ENCODE measurements at places on chromosomes 2 and 18.
A peak's percentile ranks its signal among the peaks of the same experiment; 100 is the strongest.

GRCh38 chr2:150141226-150142001, 346.1 kb downstream of the RND3 start:
- DNase-seq, result no peak

DNA sequence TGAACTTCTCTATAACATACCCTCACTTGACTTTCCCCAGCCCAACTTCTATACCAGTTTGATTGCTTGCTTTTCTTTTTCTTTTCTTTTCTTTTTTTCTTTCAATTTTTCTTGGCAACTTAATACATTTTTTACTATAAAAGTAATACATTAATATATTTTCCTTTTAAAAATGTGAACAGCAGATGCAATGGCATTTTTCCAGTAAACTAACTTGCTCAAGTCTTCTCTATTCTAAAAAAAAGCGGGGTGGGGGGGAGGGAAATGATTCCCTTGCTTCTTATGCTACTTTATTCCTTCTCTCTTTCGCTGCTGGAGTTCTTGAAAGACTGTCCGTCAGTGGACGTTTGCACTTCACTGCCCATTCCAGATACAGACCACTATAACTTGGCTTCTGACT, 70.5 kb downstream of the RBMS1 start:
- no peak for DNase-seq

- DNase-seq, result no peak
Observed at GRCh38 chr18:46481847-46482245, 175.2 kb downstream of the LOXHD1 start.

GRCh38 chr18:24627644-24628315, 167.3 kb downstream of the HRH4 start:
- no peak for DNase-seq

GRCh38 chr2:47038656-47039488, 116.2 kb downstream of the STPG4 start:
- no peak for DNase-seq

- no peak for DNase-seq
Observed at GRCh38 chr2:230939066-230939591, 14.1 kb upstream of the GPR55 start.

GRCh38 chr18:33432857-33433256, 7.7 kb downstream of the CCDC178 start:
- no peak for DNase-seq

GRCh38 chr18:63247926-63248325, 71.6 kb downstream of the BCL2 start:
- no peak for DNase-seq

- DNase-seq, result no peak
Observed at GRCh38 chr2:10493634-10494281, 45.6 kb upstream of the ODC1 start.

GRCh38 chr2:20488782-20489181, 41.9 kb downstream of the RHOB start:
- DNase-seq, result no peak

DNA sequence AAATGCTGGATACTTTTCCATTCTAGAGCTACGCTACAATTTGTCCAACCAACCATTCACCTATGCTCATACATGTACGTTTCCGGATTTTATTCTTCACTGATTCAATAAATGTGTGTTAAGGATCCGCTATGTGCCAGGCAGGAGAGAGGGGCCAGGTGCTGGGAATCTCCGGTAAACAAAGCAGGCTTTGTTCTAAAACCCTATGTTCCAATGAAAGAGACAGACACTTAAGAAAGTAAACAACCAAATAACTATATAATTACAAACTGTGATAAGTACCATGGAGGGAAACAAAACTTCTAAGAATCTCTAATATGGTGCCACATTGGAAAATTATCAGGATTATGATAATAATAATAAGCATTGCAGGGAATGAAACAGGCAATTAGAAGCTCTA, 22.2 kb upstream of the POMC start:
- DNase-seq, result no peak

GRCh38 chr2:144004742-144005141, 515.2 kb downstream of the ZEB2 start:
- no peak for DNase-seq

GRCh38 chr2:42663106-42663780, 94.8 kb downstream of the MTA3 start:
- peak; percentile 9 for DNase-seq

DNA sequence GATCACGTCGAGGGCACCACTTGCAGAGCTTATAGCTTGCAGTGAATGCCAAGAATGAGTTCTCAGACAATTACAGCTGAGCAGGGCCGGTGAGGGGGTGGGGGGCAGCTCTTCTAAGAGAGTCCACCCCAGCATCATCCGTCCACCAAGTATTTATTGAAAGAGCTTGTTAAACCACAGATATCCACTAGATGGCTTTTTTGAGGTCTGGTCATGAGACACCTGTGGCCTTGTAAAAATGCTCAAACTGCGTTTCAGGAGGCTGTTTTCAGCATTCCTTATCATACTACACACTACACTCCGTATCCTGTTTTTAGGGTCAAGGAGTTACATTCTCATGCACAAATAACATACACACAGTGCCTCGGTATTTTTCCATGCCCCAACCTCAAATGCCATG, 51.5 kb downstream of the DNAJC10 start:
- no peak for DNase-seq

DNA sequence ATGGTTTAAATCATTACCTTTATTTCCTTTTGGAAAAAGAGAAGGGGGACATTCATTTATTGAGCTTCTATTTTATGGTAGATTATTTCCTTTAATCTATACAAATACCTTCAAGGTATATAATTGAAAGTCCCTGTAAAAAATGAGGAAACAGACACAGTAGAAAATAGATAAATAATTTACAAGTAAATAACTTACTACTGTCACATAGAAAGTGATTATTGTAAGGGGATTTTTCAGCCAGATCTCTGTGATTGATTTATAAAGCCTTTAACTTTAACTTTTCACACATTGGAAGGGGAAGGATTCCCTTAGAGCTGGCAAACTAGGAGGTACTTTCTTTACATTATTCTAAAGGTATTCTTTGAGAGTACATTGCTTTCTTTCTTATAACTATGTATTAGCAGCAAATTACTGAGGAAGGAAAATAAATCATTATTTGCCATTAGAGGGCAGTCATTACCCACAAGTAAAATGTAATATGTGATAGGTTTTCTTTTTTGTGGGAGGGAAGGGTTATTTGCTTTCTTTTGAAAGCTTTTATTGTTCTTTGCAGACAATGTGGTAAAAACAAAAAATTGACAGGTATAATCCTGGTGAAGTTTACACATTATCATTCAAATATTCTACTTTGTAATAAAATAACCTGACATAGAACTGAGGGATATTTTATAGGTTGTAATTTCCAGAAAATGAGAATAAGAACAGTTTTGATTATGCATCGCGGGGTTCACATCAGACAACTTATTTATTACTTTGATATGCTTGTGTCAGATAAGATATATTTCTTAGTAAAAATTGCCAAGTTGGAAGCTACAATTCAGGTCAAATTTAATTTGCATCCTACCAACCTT, 24.8 kb upstream of the RPE start:
- no peak for DNase-seq

DNA sequence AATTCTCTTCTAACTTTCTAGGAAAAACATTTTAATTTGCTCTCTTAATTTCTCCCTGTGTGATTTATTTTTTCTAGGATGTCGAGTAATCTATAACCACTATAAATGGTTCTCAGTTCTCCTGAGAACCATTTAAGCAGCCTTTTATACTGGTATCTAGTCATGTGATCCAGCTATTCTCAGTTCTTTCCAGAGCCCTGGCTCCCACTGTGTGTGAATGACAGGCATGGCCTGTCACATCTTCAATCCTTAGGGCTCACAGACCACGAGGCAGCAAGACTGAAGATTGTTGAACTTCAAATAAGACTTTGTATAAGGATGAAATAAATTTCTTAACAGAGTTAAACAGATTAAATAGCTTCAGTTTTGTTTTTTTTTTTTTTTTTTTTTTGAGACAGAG, 219.4 kb downstream of the HNMT start:
- DNase-seq, result no peak

DNA sequence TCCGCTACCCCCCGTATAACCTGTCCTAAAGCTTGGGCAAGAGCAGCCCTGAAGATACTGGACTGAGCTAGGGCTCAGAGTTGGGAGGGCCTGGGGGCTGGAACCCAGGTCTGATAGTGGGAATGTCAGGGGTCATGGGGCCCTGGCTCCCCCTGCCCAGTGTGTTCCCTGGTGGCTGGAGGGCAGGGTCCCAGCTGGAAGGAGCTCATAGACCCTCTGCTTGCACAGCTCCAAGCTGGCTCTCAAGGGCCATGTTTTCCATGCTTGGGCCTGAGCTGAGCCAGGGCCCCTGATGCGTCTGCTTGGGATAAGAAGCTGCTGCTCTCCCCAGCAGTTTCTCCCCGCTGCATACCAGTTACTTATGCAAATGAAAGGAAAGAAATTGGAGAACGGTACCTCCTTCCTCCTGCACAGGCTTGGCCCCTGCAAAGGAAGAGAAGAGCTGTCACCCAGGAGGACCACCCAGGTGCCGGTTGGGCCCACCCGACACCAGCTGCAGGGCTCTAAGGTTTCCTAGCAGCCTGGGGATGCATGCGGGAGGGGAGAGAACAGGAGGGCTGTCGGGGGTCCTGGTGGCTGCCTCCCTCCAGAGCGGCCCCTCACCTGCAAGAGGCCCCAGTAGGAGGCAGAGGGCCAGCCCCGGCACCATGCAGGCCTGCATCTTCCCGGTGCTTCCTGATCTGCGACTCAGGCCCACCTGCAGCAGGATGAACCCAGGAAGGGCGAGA, 628 bp downstream of the OTOS start:
- DNase-seq, result no peak

DNA sequence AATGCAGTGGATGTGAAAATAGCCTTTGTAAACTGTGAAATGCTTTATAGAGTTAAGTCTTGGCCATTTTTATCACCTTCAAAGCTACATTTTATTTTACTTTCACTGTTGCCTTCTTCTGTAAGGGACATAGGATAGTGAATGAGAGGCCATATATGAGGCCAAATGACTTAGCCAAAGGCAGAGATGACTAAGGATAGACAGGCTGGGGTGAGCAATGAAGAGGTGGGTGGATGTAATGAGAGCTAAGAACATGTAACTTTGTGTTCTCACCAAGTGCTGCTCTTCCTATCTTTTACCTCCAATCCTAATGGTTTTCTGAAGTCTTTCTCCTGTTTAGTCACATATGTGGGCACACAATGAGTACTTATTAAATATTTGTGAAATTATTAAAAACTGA, 101.9 kb downstream of the MBD5 start:
- DNase-seq, result no peak

GRCh38 chr2:168035458-168035857, 211.9 kb downstream of the STK39 start:
- no peak for DNase-seq

DNA sequence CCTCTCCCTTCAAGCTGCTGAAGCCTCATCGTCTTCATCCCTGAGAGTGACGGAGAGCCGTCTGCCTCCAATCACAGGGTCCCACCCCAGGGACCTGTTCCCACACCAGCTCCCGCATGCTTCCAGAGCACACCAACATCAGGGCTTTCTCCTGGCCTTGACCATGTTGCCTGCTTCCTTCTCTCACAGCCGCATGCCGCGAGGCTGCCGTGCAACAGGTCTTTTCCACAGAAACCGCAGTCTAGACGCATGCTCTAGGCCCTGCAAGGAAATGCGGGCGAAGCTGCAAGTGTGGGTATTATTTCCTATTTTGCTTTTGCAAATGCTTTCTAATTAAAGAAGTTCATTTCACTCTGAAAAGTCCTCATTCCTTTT, 277.8 kb downstream of the EIPR1 start:
- DNase-seq, result no peak

DNA sequence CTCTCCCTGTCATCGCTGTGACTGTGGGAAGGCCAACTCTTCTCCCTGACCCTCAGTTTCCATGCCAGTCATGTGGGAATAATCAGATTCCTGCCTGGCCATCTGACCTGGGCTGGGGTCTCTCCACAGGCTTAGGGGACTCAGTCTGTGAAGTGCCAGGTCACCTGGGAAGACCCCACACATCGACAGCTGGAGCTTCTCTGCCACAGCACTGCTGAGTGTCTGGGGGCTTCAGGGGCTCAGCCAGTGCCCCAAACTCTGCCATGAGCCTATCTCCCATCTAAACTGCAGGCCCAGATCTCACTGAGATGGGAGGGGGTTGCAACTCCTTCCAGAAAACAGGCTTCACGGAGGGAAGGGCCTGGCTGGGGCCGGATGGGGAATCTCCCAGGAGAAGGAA, 42.0 kb upstream of the OTOS start:
- no peak for DNase-seq

DNA sequence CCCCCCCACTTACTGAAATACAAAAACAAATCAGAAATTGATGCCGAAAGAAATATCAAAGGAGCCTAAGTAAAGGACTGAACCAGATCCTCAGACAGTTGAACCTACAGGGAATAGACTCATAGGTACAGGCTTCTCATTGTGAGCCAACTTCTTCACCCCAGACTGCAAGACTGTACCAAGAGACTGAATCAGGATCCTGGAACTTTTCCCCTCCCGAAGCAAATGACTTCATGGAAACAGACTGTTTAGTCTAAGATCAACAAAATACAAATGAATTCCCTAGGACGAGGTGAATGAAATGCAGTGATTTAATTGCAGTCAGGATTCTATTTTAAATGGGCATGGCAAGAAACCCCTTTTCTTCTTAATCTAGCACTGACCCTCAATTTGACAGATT, 53.6 kb upstream of the RNF152 start:
- DNase-seq, result no peak

DNA sequence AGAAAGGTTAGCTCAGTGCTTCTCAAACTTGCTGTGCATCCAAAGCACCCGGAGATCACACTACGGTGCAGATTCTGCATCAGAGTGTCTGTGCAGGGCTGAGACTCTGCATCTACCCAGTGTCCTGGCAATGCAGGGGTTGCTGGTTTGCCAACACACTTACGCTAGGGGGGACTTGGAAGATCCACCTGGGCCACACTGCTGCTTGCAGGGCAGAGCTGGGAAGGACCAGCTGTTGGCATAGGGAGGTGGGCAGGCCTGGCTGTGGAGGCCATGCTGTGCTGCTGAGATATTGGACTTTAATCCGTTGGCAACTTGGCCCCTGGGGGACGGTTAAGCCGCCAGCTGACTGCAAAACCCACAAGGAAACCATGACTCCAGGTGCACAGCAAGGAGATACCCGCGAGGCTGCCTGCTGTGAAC, 397.6 kb upstream of the HS6ST1 start:
- no peak for DNase-seq

- no peak for DNase-seq
Observed at GRCh38 chr18:36633961-36634412, 194.8 kb downstream of the TPGS2 start.

GRCh38 chr18:23658285-23658684, 4.4 kb downstream of the ANKRD29 start:
- no peak for DNase-seq

- DNase-seq, result no peak
Observed at GRCh38 chr18:59918320-59918755, 18.5 kb downstream of the PMAIP1 start.

GRCh38 chr18:60935041-60935910, 398.0 kb upstream of the CDH20 start:
- DNase-seq, result no peak
